ENCODE measurements at places on chromosomes 4 and X. TPM values are rescaled to one million over a fixed set of nuclear protein-coding genes. Genes with fewer than 3 reads are reported as not detected.
A peak's percentile ranks its signal among the peaks of the same experiment; 100 is the strongest.

The INPP4B gene
- not detected for polyA plus RNA-seq

The PRAF2 gene
- polyA plus RNA-seq = 2.6 TPM

The FOXR2 gene
- not detected for polyA plus RNA-seq

The EFNB1 gene
- 4.8 TPM for polyA plus RNA-seq

The HTRA3 gene
- 0.17 TPM for polyA plus RNA-seq

The CXorf49 gene
- not detected for polyA plus RNA-seq

The CT45A1 gene
- polyA plus RNA-seq = not detected

The OPRPN gene
- not detected for polyA plus RNA-seq

DNA sequence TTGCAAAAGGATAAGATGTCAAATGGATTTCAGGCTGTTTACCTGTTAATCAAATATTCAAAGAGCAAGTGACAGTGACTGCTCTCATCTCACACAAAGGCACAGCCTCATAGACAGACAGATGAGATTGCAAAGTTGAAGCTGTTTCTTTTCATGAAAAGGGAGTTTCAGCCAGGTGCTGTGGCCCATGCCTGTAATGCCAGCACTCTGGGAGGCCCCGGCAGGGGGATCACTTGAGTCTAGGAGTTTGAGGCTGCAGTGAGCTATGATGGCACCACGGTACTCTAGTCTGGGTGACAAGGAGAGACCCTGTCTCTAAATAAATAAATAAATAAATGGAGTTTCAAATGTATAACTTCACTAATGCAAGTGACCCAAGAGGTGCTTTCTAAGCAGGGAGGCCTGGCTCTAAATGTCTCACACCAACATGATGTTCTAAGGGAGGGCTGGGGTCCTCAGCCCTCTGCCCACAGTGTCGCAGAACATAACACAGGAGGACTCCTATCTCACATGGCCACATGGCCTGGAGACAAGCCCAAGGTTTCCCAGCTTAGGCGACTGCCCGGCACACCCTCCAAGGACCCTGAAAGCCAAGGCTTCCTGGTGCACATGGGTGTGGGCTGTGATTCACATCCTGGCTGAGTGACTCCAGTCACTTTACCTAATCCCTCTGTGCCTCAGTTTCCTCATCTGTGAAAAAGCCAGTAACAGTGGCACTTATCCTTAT, 26.8 kb downstream of the PPP2R2C start:
- DNase-seq = no peak

- no peak for DNase-seq
These were observed 646 bp upstream of the SLC7A11 start for GRCh38 chr4:138242834-138243156.

- DNase-seq = no peak
These were observed 74.3 kb downstream of the METTL14 start for GRCh38 chr4:118759481-118759880.

- no peak for DNase-seq
These were observed 12.9 kb upstream of the CENPVL1 start for GRCh38 chrX:51697397-51697796.

DNA sequence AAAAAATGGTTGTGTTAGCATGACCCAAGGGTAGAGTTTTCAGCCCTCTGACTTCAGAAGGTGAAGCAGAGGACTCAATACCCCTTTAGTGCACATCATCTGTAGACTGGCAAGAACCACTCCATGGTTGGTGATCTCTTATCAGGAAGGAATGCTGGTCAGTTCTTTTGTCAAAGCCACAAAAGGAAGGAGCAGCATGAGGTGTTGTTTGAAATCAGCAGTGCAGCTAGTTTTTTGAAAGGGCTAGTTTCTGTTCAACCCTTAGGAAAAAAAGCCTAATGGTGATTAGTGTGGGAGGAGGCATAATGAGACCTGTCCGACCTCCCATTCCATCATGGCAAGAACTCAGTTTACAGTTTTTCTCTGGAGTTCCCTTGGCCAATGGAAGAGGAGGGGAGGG, 362.0 kb upstream of the CT83 start:
- no peak for DNase-seq

GRCh38 chrX:78603908-78604307, 55.2 kb downstream of the RTL3 start:
- no peak for DNase-seq

- no peak for DNase-seq
These were observed 328.5 kb downstream of the PPP3CA start for GRCh38 chr4:101018836-101019235.

- no peak for DNase-seq
These were observed 318.3 kb upstream of the SLC7A11 start for GRCh38 chr4:138560448-138560847.

- DNase-seq = peak; percentile 15
These were observed 62.2 kb upstream of the PRPS1 start for GRCh38 chrX:107565931-107566603.

DNA sequence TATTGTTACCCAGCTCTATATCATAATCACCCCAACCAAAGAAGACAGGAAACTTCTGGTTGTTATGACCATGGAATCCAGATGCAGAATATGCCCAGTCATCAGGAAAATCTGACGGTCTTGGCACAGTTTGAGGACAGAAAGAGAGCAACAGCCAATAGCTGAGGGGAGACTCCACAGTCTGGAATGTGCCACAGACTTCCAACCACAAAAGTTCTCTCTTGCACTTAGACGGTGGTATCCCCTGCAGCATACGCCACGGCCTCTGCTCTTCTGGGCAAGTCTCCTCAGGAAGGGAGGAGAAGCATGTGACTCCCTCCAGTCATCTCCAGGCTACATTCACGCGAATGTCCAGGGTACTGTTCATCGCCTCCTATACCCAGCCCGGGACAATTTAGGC, 18.4 kb downstream of the ZNF827 start:
- no peak for DNase-seq

DNA sequence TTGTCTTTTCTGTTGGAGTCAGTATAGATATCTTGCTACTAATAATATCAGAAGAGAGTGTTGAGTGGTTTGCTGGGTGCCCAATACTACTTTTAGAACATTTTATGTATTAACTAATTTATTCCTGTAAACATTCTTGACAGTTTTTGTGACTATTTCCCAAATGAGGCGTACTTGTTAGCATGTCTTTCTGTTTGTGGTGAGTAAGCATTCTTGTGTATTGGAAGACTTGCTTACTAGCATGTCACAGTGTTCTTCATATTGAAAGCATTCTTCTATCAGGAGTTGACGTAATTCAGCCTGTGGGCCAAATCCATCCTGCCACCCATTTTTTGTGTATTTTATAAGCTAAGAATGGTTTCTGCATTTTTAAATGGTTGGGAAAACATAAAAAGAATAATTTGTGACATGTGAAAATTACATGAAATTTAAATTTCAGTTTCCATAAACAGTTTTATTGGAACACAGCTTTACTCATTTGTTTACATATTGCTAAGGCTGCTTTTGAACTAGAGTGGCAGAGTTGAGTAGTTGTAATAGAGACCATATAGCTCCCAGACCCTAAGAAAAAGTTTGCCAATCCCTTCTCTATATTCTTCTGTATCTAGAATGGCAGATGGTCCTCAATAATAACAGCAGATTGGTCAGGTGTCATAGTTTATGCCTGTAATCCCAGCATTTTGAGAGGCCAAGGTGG, 20.4 kb downstream of the REPS2 start:
- DNase-seq = no peak

DNA sequence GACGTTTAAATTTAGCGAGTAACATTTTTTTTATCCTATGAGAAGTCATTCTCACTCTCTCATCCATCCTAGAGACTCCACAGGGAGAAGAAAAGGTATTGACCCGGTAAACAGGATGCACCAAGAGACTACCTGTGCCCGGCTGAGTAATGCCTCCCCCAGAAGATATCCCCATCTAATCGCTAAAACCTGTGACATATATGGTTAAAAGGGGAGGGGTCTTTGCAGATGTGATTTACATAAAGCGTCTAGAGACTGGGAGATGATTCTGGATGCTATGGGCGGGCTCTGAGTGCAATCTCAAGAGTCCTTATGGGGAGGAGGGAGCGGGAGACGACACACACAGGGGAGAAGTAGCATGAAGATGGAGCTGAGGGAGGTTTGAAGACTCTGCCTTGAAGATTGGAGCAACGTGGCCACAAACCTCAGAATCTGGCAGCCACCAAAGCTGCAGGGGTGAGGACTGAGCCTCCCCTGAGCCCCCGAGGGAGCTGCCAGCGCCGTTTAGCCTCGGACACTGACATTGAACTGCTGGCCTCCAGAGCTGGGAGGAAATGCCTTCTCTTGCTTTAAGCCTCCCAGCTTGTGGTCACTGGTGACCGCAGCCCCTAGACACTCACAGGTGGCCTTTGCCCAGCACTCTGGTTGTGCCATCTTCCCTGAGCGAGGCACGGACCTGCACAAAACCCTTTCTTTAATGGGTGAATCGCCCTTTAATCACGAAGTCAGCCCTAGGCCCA, 11.2 kb downstream of the ABLIM2 start:
- DNase-seq = no peak

- no peak for DNase-seq
These were observed 58.9 kb upstream of the PROM1 start for GRCh38 chr4:16142598-16143310.

- no peak for DNase-seq
These were observed 190.6 kb downstream of the LDB2 start for GRCh38 chr4:16707874-16708273.

GRCh38 chrX:8192276-8192675, 21.2 kb upstream of the VCX2 start:
- DNase-seq = no peak

DNA sequence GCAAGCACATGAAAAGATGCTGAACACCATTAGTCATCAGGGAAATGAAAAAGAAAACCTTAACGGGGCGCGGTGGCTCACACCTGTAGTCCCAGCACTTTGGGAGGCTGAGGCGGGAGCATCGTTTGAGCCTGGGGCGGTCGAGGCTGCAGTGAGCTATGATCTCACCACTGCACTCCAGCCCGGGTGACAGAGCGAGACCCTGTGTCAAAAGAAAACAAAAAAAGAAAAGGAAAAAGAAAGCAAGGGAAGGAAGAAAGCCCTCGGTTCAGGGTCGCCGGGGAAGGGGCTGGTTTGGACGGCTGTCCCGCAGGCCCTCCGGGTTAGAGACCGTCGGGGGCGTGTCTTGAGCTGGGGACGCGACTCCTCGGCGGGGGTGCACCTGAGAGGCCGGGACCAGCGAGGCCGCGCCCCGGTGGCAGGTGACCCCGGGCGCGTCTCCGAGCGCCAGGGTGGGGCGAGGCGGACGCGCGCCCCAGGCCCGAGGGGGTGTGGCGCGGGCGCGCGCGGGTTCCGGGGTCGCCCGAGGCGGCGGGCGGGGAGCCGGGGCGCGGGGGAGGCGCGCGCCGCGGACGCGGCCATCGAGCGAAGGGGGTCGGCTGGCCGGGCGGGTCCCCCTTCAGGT, 478 bp upstream of the PLXNA3 start:
- DNase-seq = no peak
